ENCODE measurements at places on chromosomes 16 and 17.

DNA sequence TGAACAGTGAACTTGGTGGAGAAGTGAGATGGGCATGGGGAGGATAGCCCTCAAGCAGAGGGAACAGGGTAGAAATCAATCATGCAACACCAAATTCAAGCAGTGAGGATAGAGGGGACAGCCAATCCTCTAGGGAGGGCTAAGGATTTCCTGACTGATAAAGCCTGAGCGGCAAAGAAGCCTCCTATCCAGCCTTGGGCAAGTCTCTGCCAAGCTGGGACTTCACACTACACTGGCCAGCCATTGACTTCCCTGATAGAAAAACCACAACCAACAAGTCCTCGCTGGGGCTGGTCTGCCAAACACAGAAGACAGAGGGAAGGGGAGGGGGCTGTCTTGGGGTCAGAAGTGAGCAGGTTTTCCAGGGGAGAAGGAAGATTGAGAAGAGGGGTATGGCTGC, 2.5 kb upstream of the FBXL19 start:
- H3K27ac ChIP-seq = no peak overlapping the region
- no peak for DNase-seq
- H3K4me3 ChIP-seq = no peak overlapping the region
- no peaks in the 10 kb centered on the region for H3K4me1 ChIP-seq

- H3K27ac ChIP-seq = no peak overlapping the region
- no peak for DNase-seq
- H3K4me1 ChIP-seq = no peaks in the 10 kb centered on the region
- no peaks in the 10 kb centered on the region for H3K36me3 ChIP-seq
- no peak overlapping the region for H3K4me3 ChIP-seq
- H3K27me3 ChIP-seq = no peaks in the 10 kb centered on the region
Observed at GRCh38 chr17:48439875-48440505, 10.0 kb upstream of the SKAP1 start.

DNA sequence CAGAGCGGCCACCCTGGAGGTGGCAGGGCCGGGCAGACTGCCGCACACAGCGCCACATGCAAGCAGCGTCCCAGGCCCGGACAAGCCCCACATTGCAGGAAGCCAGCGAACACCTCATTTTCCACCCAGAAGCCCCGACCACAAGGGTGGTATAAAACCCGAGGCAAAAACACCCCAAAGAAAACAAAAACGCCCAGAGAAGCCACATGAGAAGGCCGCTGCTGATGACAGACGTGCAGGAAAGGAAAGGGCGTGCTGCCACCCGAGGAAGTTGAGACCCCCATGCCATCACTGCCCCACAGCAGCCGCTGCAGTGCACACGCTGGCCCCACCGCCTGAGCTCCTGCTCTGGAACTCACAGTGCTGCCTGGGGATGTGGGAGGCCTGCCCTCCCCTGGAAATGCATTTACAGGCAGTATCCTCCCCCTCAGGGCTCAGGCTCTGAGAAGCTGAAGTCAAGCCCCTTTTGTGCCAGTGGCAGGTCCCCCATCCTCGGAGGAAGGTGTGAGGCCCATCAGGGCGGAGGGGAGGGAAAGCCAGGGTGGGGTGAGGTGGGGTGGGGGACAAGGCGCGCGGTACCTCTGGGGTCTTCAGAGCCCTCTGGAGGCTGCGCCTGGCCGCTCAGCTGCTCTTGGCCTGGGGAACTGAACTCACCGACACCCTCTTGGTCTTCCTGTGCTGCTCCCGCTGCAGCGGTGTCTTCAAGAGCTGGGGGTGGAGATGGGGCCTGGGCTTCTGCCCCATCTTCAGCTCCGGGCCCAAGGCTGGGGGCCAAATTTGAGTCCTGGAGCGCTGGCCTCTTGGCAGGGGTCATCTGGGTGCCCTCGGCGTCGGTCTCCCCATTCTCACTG, 62.0 kb downstream of the IL21R start:
- no peak for DNase-seq
- H3K27me3 ChIP-seq = no peaks in the 10 kb centered on the region
- peaks cover 67% of the 10 kb centered on the region for H3K36me3 ChIP-seq

DNA sequence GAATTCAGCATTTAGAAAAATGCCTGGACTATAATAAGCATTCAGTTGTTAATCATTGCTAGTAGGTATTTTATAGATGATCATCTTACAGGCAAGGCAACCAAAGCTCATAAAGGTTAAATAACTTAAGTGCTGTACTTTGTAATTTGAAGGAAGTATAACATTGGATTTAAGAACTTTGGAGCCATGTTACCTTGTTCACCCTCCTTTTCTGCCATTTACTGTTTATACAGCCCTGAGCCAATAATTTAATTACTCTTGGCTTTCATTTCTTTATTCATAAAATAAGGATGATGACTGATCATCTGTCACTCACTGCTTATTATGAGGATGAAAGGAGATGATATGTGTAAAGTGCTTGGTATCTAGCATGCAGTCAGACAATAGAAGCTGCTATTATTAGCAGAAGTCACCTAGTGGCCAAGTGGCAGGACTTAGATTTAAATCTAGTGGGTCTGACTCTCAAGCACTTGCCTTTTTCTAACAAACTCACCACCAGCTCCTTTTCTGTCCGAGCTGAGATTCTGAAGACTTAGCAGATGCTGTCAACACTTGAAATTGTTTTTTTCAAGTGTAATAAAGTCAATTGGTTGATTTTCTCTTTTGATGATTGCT, 18.3 kb upstream of the DDX52 start:
- H3K27ac ChIP-seq = no peak overlapping the region
- H3K4me1 ChIP-seq = 0 out of 2 replicates have a peak, but pooled peaks cover 3% of the 10 kb centered on the region
- no peak for DNase-seq

- no peak overlapping the region for H3K4me3 ChIP-seq
- no peak for DNase-seq
- H3K27ac ChIP-seq = no peak overlapping the region
- peaks cover 8% of the 10 kb centered on the region for H3K27me3 ChIP-seq
Observed at GRCh38 chr17:73911726-73912372, 267.6 kb upstream of the SDK2 start.

DNA sequence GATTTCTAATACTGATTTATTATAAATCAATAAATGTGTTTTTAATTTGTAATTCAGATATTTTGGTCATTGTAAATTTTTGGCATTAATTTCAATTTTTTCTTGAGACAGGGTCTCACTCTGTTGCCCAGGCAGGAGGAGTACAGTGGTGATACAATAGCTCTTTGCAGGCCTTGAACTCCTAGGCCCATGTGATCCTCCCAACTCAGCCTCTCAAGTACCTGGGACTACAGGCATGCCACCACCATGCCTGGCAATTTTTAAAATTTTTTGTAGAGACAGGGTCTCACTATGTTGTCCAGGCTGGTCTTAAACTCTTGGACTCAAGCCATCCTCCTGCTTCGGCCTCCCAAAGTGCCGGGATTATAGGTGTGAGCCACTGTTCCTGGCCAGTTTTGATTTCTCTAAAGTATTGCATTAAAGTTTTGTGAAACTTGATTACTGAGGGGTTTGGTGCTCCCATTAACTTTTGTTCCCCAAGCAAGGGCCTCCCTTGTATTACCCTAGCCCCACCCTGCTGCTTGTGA, 5.2 kb upstream of the TFAP4 start:
- H3K27me3 ChIP-seq = no peaks in the 10 kb centered on the region
- no peaks in the 10 kb centered on the region for H3K4me1 ChIP-seq
- DNase-seq = no peak
- no peak overlapping the region for H3K4me3 ChIP-seq
- H3K27ac ChIP-seq = no peak overlapping the region

DNA sequence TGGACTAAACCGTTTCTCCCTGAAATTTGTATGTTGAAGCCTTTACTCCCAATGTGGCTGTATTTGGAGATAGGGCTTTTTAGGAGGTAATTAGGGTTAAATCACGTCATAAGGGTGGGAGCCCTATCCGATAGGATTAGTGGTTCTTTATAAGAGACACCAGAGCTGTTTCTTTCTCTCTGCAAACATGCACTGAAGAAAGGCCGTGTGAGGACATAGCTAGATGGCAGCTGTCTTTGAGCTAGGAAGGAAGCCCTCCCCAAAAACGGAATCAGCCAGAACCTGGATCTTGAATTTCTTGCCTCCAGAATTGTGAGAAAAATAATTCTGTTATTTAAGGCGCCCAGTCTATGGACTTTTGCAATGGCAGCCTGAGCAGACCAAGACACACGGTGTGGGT, 14.1 kb downstream of the ODF4 start:
- H3K36me3 ChIP-seq = no peaks in the 10 kb centered on the region
- no peak overlapping the region for H3K4me3 ChIP-seq
- H3K27me3 ChIP-seq = no peaks in the 10 kb centered on the region

DNA sequence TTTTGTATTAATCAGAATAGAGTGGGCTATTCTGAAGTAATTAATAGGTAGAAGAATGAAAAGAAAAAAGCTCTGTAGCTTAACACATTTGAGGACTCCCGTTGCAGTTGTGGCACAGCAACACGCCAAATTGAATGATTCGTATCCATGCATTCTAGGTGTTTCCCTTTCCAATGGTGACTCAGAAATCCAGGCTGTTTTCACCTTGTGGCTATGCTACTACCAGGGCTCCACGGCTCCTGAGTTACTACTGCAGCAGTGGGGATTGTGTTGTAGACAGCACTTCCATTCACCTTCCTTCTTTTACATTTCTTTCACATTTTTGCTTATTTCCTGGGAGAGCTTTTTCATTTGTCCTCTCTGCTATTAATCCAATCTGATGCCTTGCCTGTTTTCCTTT, 1616.4 kb downstream of the CDH8 start:
- no peak for DNase-seq
- H3K4me1 ChIP-seq = no peaks in the 10 kb centered on the region
- H3K4me3 ChIP-seq = no peak overlapping the region
- H3K27me3 ChIP-seq = no peaks in the 10 kb centered on the region

DNA sequence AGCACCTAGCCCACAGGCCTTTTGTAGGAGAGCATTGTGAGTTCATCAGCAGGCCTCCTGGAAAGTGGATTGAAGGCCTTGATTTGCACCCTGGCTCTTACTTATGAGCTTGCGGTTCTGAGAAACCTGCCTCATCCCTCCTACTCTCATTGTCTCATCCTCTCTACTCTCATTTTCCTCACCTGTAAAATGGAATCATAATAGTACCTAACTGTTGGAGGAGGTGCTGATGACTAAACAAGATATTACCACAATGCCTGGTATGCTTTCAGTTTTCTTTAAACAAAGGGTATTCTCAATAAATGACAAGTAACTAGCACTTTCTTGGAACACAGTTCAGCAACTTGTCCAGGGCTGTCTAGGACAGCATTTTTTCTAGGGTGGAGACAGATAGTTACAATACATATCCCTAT, 243.1 kb upstream of the MAF start:
- H3K27me3 ChIP-seq = no peaks in the 10 kb centered on the region
- no peak for DNase-seq
- H3K4me3 ChIP-seq = no peak overlapping the region
- no peak overlapping the region for H3K27ac ChIP-seq

DNA sequence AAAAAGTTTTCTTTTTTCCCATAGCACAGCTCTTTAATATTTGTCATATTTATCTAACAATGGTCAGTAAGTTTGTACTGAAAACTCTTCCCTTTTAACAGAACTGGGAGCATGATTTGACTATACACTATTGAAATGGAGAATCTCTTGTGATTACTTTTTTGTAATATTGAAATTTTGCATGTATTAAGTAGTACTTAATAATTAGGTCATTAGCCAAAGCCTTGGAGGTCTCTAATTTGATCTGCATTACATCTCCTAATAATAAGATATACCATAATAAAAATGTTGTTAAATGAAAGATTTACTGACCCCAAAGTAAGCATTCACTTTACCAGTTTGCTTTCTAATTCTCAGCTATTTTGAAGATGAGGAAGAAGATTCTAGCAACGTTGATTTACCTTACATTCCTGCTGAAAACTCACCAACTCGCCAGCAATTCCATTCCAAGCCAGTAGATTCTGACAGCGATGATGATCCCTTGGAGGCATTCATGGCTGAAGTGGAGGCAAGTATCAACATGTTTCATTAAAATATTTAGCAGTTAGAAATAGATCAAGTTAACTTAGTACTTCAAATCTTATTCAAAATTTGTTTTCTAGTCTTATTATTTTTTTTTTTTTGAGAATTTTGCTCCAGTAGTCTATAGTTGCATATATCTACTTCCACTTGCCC, 18.2 kb downstream of the DDX42 start:
- no peak for DNase-seq
- H3K4me3 ChIP-seq = no peak overlapping the region
- H3K27ac ChIP-seq = no peak overlapping the region
- H3K4me1 ChIP-seq = no peaks in the 10 kb centered on the region
- H3K36me3 ChIP-seq = peaks cover 36% of the 10 kb centered on the region
- no peaks in the 10 kb centered on the region for H3K27me3 ChIP-seq

- H3K36me3 ChIP-seq = peaks cover 11% of the 10 kb centered on the region
- H3K27me3 ChIP-seq = no peaks in the 10 kb centered on the region
- no peak for DNase-seq
- no peak overlapping the region for H3K27ac ChIP-seq
Observed at GRCh38 chr16:22210854-22211253, 4.8 kb downstream of the EEF2K start.

DNA sequence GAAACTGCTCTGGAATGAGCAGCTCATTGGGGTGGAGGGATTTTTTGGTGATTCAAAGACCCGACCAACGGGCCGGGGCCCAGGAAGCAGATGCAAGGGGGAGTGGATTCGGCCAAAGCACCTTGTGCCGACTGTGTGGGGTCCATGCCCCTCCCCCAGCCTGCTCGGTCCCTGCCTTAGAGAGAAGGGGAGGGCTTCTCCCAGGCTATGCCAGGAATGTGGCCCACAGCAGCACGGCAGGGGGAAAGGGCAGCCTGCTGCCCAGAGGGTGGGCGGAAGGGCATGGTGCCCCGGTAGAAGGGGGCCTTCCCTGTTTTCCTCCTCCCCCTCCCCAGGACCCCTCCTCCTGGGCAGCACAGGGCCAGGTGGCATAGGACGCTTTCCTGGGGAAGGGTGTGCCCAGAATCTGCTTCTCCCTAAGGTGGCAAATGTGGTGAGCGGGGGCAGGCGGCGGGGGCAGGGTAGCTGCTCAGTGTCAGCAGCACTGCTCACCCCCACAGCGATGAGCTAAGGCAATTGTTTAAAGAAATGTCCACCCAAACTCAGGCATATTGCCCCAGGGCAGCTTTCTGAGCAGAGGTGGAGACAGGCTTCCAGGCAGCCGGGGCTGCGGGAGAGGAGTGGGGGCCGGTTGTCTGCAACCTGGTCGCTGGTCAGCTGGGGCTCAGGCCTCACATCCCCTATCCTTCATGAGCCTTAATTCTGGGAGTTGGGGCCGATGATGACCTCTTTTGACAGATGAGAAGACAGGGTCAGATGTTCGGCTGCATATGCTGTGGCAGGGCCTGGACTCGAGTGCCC, 33.9 kb upstream of the MLKL start:
- no peak overlapping the region for H3K27ac ChIP-seq
- H3K27me3 ChIP-seq = no peaks in the 10 kb centered on the region
- H3K4me1 ChIP-seq = peaks cover 4% of the 10 kb centered on the region

- H3K27ac ChIP-seq = no peak overlapping the region
- peaks cover 8% of the 10 kb centered on the region for H3K4me1 ChIP-seq
- no peaks in the 10 kb centered on the region for H3K27me3 ChIP-seq
- peak; percentile 96 for DNase-seq
- H3K4me3 ChIP-seq = peak overlapping the region; percentile 56
- no peaks in the 10 kb centered on the region for H3K36me3 ChIP-seq
Observed at GRCh38 chr16:85610446-85611193, 2.5 kb upstream of the GSE1 start.
